ENCODE measurements at places on chromosomes 3 and 15.

GRCh38 chr3:10783360-10784351 lies 32.4 kb upstream of the SLC6A11 start:
- DNase-seq: peak; percentile 34

GRCh38 chr3:40255532-40255931 lies 54.0 kb upstream of the EIF1B start:
- DNase-seq: no peak

DNA sequence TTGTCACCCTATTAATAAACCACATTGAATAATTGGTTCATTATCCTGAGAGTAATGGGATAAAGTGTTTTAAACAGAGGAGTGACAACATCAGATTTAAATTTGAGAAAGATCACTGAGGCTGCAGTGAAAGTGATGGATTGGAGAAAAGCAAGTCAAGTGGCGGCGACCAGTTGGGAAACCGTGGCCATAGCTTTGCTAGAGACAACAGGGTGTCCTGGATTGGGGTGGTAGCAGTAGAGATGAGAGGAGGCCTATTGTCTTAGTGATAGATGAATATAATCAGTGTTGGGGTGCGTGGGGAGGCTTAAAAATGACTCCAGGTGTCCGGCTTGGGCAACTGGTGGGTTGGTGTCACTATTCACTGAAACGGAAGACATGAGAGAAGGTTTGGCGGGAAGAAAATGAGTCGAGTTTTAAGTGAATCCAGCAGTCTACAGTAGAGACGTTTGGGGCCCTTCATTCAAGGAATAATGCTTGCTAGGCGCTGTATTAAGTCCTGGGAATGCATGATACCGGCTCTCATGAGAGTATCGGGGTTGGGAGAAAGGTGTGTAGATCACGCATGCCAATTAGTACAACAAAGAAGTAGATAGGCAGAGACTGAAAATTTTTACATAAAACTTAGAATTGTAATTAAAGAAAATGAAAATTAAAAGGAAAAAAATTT lies 819 bp downstream of the NEK4 start:
- no peak for DNase-seq

DNA sequence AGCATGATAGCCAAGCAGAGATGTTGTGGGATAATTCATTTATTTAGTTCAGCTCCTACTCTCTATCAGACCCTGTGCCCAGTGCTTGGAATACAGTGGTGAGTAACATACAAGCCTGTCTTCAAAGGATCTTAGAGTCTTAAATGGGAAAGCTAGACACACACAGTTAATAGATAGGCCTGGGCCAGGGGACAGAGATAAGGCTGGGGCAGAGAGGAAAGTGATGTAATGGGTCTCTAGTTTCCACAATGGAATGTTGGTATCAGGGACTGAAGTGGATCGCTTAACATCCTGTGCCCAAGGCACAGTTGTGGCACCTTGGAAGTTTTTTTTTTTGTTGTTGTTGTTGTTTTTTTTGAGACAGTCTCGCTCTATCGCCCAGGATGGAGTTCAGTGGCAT lies 79.9 kb upstream of the POLG start:
- no peak for DNase-seq

- DNase-seq: peak; percentile 76
These were observed at the start of gene ZBTB20 for GRCh38 chr3:115146418-115147328. Gene ZBTB20, minus strand, starts transcription at chr3:115147288.

DNA sequence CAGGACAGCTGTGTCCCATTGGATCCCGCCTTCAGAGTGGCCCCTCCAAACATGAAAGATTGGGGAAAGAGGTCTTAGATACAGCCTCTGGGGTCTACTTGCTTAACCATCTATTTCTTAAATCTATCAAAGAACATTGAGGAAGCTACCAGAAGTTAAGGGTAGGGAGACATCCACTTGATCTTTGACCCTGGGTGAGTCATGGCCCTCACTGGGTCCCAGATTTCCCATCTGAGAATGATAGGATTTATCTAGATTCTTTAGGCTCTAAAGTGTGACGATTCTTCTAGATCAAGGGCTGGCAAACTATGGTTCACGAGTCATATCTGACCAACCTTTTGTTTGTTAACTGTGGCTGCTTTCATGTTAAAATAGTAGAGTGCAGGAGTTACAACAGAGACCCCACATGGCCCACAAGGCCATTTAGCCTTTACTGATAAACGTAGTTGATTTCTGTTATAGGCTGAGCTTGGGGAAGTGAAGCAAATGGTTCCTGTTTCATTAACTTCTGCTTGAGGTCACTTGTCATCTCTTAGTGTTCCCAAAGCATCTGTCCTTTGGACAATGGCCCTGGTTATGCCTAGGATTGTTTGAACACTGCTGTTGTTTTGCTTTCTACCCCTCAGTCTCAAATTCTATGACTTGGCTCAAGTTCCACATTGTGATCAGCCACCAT lies 8.0 kb downstream of the MUC13 start:
- DNase-seq: no peak

DNA sequence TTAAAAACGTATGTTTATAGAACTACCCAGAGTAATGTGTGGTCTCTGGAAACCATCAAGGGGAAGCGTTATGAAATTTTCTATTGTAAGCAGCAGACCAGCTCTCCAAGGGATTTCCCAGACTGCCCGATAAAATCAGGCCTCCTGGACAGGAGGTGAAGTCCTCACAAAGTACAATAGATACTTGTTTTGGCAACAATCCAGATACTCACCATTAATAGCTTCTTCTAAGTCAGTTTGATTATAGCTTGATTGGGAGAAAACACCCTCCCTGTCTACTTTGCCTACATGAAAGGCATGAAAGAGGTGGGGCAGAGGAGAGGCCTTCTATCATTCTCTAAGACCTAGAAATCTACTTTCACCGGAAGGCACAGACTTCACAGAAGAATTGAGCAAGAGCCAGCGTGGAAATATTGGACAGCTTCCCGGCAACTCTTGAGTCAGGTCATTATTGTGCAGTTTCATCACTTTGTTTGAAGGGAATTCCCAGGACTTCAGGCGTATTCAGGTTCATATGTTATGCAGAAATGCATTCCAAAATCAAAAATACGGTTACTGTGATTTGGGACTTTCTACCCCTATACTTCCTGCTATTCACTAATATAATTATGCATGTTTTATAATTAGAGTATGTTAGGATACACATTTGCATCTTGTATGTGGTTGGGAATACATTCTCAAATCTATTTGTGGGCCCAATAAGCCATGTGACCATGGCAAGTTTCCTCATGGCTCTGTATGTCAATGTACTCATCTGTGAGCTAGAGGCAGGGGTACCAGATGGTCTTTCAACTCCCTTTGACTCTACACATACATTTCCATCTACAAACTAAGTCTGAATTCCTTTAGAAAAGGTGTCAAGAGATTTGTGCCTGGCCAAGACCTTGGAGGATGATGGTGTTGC lies 103.5 kb downstream of the CD47 start:
- no peak for DNase-seq

- DNase-seq: no peak
These were observed 166.9 kb upstream of the FAM3D start for GRCh38 chr3:58833491-58833890.

- DNase-seq: no peak
These were observed 84.3 kb upstream of the ARL6 start for GRCh38 chr3:97680210-97680609.

- DNase-seq: no peak
These were observed 16.5 kb downstream of the ALPK3 start for GRCh38 chr15:84833447-84834228.

GRCh38 chr15:38440353-38441129 lies 13.4 kb upstream of the FAM98B start:
- DNase-seq: peak; percentile 69

DNA sequence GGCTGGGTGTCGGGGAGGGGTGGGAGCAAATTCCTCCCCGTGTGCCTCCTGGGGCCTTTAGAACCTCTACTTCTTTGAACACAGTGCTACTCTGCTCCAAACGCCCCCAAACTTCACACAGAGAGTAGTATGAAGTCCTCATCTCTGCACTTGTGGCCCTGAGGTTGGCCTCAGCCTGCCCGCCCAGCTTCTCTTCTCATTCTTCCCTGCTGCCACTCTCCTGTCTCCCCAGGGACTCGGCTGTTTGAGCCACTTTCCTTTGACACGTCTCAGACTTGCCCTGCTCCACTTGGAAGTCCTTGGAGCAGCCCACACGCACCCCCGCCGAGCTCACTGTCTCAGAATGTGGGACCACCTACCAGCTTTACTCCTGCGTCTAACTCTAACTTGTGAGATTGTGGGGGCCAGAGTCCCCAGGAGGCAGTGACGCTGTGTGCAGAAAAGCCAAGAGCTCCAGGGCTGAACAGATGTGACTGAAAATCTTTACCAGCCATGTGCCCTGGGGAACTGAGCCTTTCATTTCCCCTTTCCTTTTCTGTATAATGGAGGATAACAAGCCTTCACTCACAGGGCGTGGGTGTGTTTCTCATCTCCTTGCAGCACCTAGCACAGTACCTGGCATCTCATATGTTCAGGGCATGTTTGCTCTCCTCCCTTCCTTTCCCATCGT lies 233.6 kb upstream of the CTDSPL start:
- no peak for DNase-seq

- DNase-seq: no peak
These were observed 128.8 kb downstream of the PEX5L start for GRCh38 chr3:179907784-179908482.

- no peak for DNase-seq
These were observed 193.3 kb upstream of the TTC14 start for GRCh38 chr3:180408654-180409053.

DNA sequence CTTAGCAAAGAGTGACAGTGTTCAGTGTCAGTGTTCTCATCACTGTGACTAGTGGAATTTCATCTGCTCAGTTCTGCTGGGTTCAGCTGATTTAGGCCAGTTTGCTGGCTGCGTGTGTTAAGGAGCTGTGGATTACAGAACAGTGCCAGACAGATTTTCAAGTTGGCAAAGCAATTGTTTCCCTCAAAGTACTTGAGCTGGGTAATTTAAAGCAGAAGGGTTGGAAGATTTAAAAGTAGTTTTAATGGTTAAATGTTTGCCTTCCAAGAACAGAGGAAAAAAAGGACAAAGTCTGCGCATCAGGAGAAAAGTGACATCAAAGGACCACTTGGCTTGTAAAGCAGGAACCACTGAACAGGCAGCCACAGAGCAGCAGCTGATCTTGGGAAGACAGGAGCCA lies 8.7 kb downstream of the ESYT3 start:
- DNase-seq: no peak

- no peak for DNase-seq
These were observed 80.7 kb downstream of the SMAD6 start for GRCh38 chr15:66782785-66783184.

DNA sequence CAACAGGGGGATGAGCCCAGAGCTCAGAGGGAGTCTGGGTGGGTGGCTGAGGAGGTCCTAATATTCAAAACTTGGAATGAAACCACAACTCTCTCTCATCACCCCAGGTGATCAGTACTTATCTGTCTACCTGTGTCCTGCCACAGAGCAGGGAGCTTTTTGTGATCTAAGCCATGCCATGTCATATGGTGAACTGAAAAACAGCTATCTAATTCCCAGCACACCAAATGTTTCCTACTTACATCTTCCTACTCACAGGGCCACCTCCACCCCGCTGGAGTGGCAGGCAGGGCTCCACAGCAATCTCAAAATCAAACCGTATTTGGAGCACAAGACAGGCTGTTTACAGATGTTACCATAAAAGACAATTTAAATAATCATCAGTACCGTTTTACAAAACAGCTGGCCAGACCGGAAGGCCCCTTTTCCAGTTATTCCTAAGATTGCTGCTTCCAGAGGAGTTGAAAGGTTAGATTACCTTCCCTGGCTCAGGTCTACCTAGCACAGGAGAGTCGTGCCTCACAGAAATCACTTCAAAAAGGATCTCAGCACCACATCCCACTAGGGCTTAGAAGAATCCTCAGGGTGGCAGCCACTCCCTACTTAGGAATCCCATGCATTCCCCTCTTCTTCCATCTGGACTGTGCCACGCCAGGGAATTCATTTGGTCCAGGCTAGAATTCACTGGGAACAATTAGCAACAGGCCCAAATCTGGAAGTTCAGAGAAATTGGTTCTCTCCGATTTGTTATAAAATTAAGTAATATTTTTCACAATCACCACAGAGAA lies 226.6 kb upstream of the IL12A start:
- no peak for DNase-seq

GRCh38 chr3:66037986-66038369 lies 740 bp downstream of the MAGI1 start:
- no peak for DNase-seq

GRCh38 chr3:188361888-188362287 lies 207.9 kb downstream of the LPP start:
- peak; percentile 11 for DNase-seq

DNA sequence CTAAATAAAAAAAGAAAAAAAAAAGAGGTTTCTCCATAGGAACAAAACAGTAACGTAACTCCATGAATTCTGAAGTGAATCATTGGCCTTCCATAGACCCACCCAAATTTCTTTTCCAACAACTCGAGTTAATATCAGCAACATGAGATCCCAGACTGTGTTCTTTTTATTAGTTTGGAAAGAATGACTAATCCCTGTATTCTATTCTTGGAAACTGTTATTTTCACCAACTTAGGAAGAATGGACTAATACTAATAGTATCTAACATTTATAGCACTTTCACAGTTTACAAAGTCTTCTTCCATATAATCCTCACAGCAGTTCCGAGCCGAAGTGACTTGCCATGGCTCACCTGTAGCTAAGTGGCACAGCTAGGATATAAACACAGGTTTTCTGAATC lies 72.7 kb upstream of the SLC4A7 start:
- no peak for DNase-seq

DNA sequence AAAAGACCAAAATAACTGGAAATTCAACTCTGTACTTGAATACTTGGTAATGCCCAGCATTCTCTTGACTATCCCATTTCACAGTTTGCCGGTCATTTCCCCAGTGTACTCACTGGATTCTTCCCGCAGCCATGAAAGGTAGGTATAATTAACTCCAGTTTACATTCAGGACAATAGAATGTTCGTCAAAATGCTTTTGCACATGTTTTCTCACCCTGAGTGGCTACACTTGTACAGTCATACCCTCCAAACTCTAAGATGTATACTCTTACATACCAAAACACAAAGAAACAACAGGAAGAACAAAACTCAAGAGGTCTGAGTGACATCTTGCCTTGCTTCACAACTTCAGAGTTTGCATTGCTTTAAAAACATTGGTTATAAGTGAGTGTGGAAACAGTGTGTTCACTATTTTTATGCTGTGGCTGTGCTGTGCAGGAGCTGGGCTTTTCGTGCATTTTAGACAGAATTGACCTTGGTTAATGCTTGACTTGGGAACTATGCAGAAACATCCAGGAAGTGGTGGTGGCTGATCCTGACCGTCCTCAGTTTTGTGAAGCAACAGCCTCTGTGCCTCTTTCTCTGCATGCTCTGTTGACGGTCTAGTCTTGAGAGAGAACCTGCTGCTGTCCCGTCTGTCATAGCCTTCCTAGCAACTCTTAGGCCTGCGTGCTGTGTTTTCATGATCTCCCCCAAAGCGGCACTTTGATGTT lies 90.5 kb downstream of the IGF1R start:
- no peak for DNase-seq

- no peak for DNase-seq
These were observed 129.0 kb downstream of the RPL22L1 start for GRCh38 chr3:170740726-170741591.

All from CD4-positive, alpha-beta T cell treated with Interleukin-12 subunit alpha and Interleukin-12 subunit beta, for 1 hour (primary cell).